ENCODE measurements at places on chromosomes 6 and 20.

DNA sequence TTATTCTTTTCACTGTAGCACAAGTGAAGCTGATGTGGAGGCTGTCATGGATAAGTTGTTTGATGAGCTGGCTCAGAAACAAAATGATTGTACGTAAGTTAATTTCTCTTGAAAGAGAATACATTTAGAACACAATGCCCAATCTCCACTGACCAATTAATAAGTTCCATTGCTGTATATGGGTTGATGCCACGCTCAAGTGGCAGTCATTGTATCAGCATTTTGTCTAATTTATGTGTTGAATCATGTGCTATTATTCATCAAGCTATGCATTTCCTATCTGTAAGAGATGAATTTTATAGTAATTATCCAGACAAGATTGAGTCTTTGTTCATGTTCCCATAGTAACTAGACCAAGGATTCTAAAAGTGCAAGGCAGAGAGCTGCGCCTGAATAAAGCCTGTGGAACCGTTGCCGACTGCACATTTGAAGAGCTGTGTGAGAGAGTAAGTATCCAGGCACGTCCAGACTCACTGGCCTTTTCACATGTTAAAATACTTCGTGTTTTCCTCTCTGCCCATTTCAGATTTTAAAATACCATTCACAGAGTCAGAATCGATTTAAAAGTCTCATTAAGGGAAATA is 83.8 kb upstream of the FOXO3 start:
- no peak for DNase-seq

- no peak for DNase-seq
Measured at GRCh38 chr6:135380793-135381192, 116.7 kb downstream of the AHI1 start.

DNA sequence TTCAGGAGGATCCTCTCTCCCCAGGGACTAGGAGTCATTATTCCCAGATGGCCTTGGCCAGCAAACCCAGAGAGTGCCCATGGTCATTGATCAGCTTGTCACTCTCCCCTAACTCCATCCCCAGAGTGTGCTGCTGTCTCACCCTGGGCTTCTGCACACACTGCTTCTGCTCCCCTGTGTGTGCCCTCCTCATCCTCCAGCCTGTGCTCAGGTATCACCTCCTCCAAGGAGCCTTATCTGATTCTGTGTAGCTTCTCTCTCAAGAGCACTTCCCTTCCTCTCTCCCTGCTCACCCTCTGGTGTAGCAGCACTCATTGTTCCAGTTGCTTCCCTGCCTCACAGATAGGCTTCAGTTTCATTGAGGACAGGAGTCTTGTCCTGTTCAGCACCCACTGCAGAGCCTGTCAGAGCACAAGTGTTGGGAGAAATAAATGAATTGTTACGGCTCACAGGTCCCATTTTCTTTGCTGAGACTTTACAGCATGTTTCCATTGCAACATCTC is 102.4 kb downstream of the JAG1 start:
- DNase-seq, result no peak

DNA sequence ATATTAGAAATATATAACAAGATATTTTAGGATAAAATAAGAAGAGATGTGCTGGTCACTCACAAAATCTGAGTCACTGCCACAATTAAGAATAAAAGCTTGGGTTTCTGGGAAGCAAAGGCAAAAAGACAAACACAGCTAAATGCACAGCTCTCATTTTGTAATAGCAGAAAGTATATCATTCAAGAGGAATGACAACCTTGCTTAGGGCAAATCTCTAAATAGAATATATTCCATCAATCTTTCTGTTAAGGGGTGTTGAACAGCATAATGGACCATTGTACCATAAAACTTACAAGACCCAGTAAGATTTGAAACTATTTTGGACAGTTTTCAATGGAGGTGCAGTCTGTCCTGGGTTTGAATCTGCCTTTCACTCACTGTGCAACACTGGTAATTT is 464.9 kb upstream of the SOX4 start:
- no peak for DNase-seq

- DNase-seq, result no peak
Measured at GRCh38 chr6:32239462-32239861, 15.6 kb upstream of the NOTCH4 start.

GRCh38 chr6:21800330-21800729 is 206.8 kb downstream of the SOX4 start:
- DNase-seq, result no peak

DNA sequence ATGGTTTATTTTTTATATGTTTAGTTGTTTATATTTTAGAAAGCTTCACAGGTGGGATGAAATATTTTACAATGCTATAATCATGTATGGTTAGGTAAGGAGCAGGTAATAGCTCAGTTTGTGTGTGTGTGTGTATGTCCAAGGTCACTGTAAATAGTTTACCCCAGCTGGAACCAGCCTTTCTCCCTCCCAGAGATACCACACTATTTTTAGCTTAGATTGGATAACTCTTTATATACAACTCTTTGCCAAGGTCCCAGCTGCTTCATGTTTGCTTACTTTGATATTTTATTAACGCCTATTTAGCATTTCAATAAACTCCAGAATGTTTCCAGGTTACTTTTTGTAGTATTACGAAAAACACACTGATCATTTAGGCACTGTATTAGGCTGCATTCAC is 1.8 kb upstream of the PEX7 start:
- no peak for DNase-seq

- DNase-seq, result no peak
Measured at GRCh38 chr20:4233520-4233919, 218.2 kb upstream of the RNF24 start.

DNA sequence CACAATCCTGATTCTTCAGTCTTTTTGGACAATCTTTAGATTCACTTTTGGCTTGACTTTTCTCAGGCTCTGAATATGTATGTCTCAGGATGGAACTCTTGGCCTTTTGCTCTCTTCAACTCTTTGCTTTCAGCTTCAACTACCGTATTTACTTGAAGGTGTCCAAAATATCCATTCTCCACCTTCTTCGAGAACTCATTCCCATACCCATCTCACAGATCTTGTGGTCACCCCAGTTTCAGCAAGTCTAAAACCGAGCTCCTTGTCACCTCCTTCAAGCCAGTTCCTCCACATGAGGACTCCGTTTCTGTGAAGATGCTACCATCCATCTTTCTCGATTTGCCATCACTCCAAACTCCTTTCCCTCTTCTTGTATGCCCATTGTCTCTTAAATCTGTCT is 2.0 kb upstream of the MMP24 start:
- DNase-seq, result no peak

DNA sequence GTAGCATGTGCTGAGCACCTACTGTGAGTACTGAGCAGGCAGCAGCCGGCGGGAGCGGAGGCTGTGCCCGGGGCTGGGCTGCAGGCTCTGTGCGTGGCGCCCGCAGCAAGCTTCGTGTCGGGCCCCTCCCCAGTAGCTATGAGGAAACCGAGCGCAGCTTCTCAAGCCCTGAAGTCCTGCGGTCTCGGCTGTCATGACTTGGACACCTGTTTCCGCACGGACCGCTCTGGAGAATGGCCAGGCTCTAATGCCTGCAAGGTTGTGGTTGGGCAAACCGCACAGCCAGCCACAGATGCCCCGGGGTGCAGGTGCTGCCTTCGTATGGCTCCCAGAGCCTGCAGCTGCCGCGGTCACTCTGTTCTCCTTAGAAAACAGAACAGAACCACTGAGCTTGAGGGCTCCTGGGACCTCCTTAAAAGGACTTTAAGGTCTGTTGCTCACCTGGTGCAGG is 33.7 kb downstream of the PYGB start:
- no peak for DNase-seq

GRCh38 chr20:42336576-42336975 is 718.4 kb upstream of the CHD6 start:
- no peak for DNase-seq

- DNase-seq, result no peak
Measured at GRCh38 chr20:35273449-35274171, 4.3 kb downstream of the MMP24OS start.

- DNase-seq, result no peak
Measured at GRCh38 chr6:27066802-27067201, 180.7 kb upstream of the PRSS16 start.

DNA sequence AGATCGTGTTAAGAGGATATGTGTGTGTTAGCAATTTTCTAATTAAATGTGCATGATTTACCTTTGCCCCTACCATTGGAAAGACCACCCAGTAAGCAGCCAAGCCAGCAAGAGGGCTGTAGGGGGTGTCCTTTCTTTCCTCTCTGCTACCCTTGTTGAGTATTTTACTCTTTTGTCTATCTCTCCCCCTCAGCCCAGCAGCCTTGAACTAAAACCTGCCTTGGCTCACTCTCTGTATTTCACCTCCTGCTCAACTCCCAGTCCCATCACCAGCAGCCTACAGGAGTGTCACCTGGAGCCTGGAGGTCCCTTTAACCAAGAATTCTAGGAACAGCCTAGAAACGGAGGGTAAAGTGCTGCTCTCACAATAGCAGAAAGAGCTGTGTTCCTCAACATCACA is 81.0 kb downstream of the HIVEP2 start:
- no peak for DNase-seq

DNA sequence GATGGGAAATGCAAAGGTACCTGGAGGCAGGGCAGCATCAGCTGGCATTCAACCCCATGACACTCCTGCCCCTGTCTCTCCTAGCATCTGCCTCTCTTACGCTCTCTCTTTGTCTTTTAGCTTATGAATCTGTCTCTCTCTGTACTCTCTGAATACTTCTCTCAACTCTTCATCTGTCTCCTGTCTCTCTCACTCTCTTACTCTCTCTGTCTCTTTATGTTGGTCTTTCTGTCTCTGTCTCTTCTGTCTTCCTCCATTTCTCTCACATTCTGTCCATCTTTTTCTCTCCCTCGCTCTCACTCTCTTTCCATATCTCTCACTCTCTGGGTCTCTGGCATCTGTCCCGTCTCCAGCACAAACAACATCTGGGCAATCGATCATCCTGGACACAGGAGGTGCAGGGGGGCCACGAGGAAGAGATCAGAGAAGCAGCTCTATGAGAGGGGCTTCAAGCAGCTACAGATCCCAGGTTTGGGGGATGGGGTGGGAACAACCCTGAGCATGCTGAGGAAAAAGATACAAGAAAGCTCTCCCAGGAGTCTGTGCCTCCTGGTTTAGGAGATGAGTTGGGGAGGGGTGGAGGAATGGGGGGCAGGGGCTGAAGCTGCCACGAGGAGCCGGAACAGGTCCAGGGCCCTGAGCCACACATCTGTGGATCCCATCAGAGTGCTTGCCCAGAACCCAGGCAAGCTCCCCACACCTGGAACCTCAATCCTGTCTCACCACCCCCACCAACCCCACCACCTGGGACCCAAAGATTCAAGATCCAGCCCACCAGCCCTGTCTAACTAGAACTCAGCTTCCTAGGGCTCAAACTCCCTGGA is 2.4 kb downstream of the COL11A2 start:
- DNase-seq, result no peak

DNA sequence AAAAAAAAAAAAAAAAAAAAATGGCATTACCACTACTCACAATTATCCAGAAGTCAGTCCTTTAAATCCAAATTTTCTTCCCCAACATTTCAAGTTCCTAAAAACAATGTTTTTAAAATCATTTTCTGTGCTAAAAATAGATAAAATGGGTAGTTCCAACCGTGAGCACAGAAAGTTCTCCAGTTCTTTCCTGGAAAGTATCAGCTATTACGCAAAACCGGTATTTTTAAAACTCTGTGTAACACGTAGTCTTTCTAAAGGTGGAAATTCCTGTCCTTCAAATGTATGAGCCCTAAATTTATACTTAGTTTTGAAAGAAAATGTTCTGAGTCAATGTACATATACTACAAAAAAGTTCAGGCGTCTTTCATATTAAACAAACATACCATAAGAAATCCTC is 83.5 kb upstream of the SCAF8 start:
- DNase-seq, result no peak

DNA sequence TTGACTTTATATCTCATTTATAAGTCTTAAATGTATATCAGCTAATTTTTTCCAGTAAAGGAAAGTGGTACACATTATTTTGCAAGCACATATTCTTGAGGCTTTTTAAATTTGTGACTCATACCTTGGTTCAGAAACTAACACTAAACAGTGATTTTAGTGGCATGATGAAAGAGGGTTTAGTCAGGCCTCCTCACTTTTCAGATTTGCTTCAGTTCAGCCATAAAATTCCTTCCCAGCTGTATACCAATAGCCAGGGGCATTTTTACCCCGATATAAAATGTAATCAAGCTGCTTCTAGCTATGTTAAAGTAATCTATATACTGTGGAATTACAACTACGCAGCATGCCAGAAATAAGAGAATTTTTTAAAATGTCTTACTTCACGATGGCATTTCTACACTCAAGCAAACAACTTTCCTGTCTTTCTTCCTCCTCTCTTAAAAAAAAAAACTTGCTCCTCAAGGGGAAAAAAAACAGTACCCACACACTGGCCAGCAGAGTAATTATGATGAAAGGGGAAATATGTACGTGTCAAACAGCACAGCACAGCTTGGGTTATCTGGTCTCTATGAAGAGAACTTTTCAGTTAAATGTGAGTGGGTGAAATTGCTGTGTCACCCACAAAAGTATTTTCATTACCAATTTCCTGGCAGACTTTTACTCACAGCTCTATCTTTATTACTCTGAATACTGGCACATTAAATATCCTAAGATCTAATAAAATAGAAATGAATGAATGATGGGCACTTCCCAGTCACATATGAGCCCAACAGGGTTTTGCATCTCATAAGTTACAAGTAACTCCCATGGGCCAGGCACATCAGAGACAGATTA is 244.8 kb upstream of the TENT5A start:
- DNase-seq, result no peak

GRCh38 chr6:11766043-11766442 is 12.6 kb downstream of the ADTRP start:
- DNase-seq, result no peak

DNA sequence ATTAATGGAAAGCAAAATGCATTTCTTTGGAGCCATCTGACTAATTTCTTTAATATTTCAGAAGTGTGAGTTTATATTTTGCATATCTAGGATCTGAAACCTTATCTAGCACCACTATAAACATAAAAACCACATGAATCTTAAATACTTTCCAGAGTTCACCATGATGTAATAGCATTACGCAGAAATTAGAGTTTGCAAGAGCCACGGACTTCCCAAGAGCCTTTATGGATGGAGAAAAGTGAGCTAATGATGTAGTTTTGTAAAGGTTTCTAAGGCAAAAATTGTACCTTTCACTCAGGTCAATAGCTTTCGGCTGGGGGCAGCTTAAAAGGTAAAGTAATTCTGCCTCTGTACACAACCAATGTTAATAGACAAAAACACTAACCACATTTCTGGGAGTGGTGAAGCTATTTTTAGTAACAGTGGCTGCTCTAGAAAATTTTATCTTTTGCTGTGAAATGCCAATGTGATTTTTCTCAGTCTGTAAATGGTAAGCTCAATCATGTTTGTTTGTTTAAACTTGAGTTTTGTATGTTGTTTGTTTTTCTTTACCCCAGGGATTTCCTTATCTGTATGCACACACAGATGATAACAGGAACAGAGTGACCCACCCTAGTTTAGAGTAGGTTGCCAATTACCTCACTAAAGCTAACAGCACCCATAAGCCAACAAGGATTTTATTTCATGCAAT is 80.5 kb downstream of the FILIP1 start:
- DNase-seq, result no peak

GRCh38 chr6:137681445-137682009 is 185.5 kb upstream of the TNFAIP3 start:
- no peak for DNase-seq

DNA sequence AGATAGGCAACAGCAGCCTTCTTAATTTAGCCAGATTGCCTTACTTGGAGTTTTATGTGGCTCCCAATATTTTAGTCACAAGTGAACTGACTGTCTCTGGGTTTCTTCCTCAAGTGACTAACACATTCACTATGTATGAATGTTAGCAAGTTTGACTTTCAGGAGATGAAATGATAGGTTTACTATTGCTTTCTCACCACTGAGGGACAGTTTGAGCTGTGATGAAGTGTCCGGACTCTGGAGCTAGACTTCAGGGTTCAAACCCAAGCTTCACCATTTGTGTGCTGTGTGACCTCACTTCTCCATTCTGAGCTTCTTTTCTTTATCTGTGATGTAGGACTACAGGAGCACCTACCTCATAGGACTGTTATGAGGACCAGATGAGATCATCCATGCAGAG is 8.2 kb downstream of the DHX35 start:
- DNase-seq, result no peak
